A673 (cell line): ENCODE measurements at places on chromosomes 3 and 15. TPM values are rescaled to one million over a fixed set of nuclear protein-coding genes. Genes with fewer than 3 reads are reported as not detected.
A peak's percentile ranks its signal among the peaks of the same experiment; 100 is the strongest.

Gene ACOX2
- 5.4 and 7.2 TPM in 2 replicates for total RNA-seq

Gene EHD4
- 27.3 and 29.4 TPM in 2 replicates for total RNA-seq

Gene CASR
- total RNA-seq, result not detected in 2 replicates

Gene KIF15
- total RNA-seq, result 21.9 and 25.7 TPM in 2 replicates

Gene STXBP5L
- not detected in 2 replicates for total RNA-seq

Gene CFAP100
- not detected in 2 replicates for total RNA-seq

Gene GHSR
- total RNA-seq, result not detected in 2 replicates

Gene LNP1
- total RNA-seq, result 4.3 and 5.3 TPM in 2 replicates

Gene SERPINI2
- not detected in 2 replicates for total RNA-seq

Gene SKOR1
- 0.21 and 0.37 TPM in 2 replicates for total RNA-seq

Gene ADAMTS9
- total RNA-seq, result 0.26 TPM in 2 replicates

Gene CCDC33
- total RNA-seq, result not detected in 2 replicates

DNA sequence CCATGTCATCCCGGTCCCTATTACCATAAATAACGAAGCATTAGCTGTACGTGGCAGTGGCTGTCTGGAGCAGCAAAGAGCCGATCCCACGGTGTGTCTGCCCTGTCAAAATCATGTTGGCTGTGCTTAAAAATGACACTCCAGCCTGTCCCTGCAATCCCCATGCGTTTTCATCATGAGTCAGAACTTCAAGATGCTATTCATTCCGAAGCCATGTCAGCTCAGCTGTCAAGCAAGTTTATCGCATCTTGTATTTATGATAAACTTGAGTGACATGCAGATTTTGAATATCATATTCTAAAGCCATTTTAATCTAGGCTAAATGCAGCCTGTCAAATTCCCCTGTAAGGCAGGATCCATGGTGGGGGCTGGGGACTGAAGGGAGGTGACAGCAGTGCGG is 152.4 kb downstream of the TJP1 start:
- no peak overlapping the region for H3K4me3 ChIP-seq
- no peak for DNase-seq
- no peaks in the 10 kb centered on the region for H3K27me3 ChIP-seq
- no peaks in the 10 kb centered on the region for H3K4me1 ChIP-seq

DNA sequence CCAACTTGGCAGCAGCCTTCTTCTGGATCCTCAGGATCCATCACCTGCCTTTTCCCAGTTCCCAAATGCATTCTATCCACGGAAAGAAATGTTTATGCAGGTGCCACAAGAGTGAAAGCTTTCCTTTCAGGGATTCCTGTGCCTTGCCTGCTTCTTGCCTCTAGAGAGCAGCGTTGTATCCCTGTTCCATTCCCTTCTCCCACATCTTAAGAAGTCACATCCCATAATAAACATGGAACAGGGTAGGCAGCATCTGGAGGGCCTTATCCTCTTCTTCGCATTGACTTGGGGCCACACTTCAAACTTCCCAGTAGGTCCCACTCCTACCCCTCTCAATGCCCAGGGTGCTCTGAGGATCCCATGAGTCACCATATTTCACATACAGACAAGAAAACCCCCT is 72.7 kb upstream of the DCLK3 start:
- H3K4me3 ChIP-seq, result no peak overlapping the region
- no peak overlapping the region for H3K27ac ChIP-seq
- no peaks in the 10 kb centered on the region for H3K4me1 ChIP-seq
- no peaks in the 10 kb centered on the region for H3K27me3 ChIP-seq
- H3K36me3 ChIP-seq, result peaks cover 5% of the 10 kb centered on the region

GRCh38 chr15:43210807-43211206 is 10.0 kb downstream of the EPB42 start:
- no peaks in the 10 kb centered on the region for H3K4me1 ChIP-seq
- H3K36me3 ChIP-seq, result no peaks in the 10 kb centered on the region
- no peaks in the 10 kb centered on the region for H3K27me3 ChIP-seq
- DNase-seq, result no peak
- H3K27ac ChIP-seq, result no peak overlapping the region

GRCh38 chr3:58994746-58995330 is 55.0 kb downstream of the CFAP20DC start:
- no peaks in the 10 kb centered on the region for H3K36me3 ChIP-seq
- no peaks in the 10 kb centered on the region for H3K27me3 ChIP-seq
- no peaks in the 10 kb centered on the region for H3K4me1 ChIP-seq
- peak; percentile 36 for DNase-seq

GRCh38 chr3:82942041-82942440 is 1180.6 kb upstream of the GBE1 start:
- H3K4me1 ChIP-seq, result no peaks in the 10 kb centered on the region
- H3K27me3 ChIP-seq, result no peaks in the 10 kb centered on the region
- no peak overlapping the region for H3K27ac ChIP-seq
- H3K4me3 ChIP-seq, result no peak overlapping the region

- H3K27me3 ChIP-seq, result no peaks in the 10 kb centered on the region
- no peak for DNase-seq
- peaks cover 12% of the 10 kb centered on the region for H3K36me3 ChIP-seq
- no peak overlapping the region for H3K27ac ChIP-seq
- peaks cover 24% of the 10 kb centered on the region for H3K4me1 ChIP-seq
Observed at GRCh38 chr3:30852833-30853232, 41.6 kb downstream of the GADL1 start.

- no peaks in the 10 kb centered on the region for H3K27me3 ChIP-seq
- no peaks in the 10 kb centered on the region for H3K4me1 ChIP-seq
- no peak for DNase-seq
Observed at GRCh38 chr3:44762690-44763089, 1.1 kb downstream of the KIF15 start.

DNA sequence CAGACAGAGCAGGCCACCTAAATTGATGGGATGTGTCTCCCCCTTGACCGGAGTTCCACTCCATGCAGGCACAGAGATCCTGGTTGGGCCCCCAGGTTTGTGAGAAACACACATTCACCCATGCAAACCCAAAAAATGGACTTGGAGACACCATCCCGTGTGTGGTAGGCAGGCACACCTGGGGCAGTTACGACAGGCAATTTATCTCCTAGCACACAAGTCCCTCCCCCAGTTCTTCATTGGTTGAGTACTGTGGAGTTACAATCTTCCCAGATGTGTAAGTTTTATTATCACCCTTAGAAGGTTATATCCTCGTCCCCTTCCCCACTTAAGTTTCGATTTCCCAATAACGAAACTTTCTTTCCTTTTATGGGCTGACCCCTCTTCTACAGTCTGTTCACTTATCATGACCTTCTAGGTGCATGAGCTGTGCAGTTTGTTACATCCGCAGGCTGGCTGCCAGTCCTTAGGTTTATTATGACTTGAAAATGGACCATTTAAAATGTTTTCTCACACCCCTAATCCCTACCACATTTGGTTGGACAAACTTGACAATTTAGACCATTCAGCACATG is 27.3 kb downstream of the ARL8B start:
- no peak overlapping the region for H3K27ac ChIP-seq
- DNase-seq, result no peak
- H3K27me3 ChIP-seq, result no peaks in the 10 kb centered on the region
- no peaks in the 10 kb centered on the region for H3K36me3 ChIP-seq

DNA sequence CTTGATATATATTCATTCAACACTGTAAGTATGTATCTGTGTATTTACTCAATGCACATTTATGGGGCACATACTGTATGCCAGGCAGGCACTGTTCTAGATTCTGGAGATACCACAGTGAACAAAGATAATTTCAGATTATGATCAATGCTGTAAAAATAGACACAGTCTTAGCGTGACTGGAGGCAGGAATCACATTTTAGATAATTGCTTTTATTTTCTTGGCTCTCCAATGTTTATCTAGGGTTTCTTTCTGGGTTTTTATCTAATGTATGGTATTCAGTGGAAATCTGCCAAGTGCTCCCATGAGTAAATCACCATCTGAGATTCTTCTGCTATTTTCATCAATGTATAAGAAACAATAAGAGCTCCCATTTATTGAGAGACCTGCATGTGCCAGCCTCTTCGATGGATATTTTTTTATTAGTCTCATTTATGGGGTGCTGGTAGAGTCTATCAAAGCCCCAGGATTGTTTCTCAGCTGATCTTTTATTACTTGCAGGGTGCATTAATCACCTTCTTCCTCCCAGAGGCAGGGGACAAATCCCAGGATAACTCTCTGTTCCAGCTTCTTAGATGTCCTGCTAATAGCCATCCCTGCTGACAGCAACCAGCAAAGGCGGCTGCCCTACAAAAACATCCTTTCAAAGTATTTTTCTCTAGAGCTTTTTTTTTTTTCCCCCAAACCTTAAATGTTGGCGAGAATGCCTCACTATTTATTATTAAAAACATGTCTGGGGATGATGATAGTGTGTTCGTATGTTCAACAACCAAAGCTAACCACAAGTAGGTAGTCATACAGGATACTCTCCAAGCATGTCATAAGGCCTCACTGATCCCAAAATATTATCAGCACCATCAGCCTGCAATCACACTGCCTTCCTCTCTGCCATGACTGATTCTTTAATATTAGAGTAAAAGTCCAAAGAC is 331.0 kb upstream of the RASGRP1 start:
- no peaks in the 10 kb centered on the region for H3K27me3 ChIP-seq
- no peaks in the 10 kb centered on the region for H3K4me1 ChIP-seq
- no peak for DNase-seq
- no peak overlapping the region for H3K4me3 ChIP-seq

- no peaks in the 10 kb centered on the region for H3K4me1 ChIP-seq
- no peaks in the 10 kb centered on the region for H3K36me3 ChIP-seq
- H3K4me3 ChIP-seq, result no peak overlapping the region
- H3K27ac ChIP-seq, result no peak overlapping the region
Observed at GRCh38 chr3:65291448-65292125, 603.8 kb upstream of the ADAMTS9 start.

- DNase-seq, result no peak
- H3K4me3 ChIP-seq, result no peak overlapping the region
- no peaks in the 10 kb centered on the region for H3K27me3 ChIP-seq
- H3K4me1 ChIP-seq, result no peaks in the 10 kb centered on the region
Observed at GRCh38 chr3:8793242-8793641, 23.8 kb upstream of the OXTR start.

- H3K27me3 ChIP-seq, result no peaks in the 10 kb centered on the region
- H3K4me3 ChIP-seq, result no peak overlapping the region
- DNase-seq, result no peak
- no peak overlapping the region for H3K27ac ChIP-seq
Observed at GRCh38 chr3:141306922-141307321, 61.4 kb upstream of the ZBTB38 start.

- peaks cover under 1% of the 10 kb centered on the region for H3K36me3 ChIP-seq
- no peak overlapping the region for H3K4me3 ChIP-seq
- H3K27me3 ChIP-seq, result no peaks in the 10 kb centered on the region
Observed at GRCh38 chr3:126477061-126477380, 1.3 kb upstream of the ZXDC start.

GRCh38 chr3:108136561-108137459 is 46.0 kb upstream of the CD47 start:
- H3K36me3 ChIP-seq, result no peaks in the 10 kb centered on the region
- H3K4me1 ChIP-seq, result peaks cover 8% of the 10 kb centered on the region
- no peak overlapping the region for H3K27ac ChIP-seq
- no peaks in the 10 kb centered on the region for H3K27me3 ChIP-seq
- no peak overlapping the region for H3K4me3 ChIP-seq

- peaks cover 27% of the 10 kb centered on the region for H3K4me1 ChIP-seq
- peaks cover 25% of the 10 kb centered on the region for H3K36me3 ChIP-seq
- peak; percentile 59 for DNase-seq
- no peaks in the 10 kb centered on the region for H3K27me3 ChIP-seq
- peak overlapping the region; percentile 87 for H3K27ac ChIP-seq
Observed at GRCh38 chr3:23810343-23811184, 4.8 kb downstream of the UBE2E1 start.

DNA sequence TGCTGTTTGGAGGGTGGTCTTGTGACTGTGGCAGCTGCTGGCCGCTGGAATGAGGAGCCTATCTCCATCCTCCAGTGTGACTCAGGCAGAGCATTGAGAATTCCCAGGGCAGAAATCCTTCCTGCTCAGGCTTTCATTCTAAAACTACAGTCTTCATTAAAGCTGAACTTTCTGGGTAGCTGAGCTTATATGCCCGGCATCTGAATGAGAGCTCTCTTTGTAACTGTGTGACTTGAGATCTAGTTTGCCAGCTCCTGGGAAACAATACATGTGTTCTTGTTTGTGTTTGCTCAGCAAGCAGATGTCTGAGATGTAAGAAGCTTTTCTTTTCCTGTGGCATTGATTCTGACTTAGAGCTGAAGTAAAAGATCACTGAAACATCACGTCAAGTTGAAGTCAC is 22.4 kb downstream of the RLBP1 start:
- no peaks in the 10 kb centered on the region for H3K36me3 ChIP-seq
- no peak overlapping the region for H3K27ac ChIP-seq
- no peaks in the 10 kb centered on the region for H3K27me3 ChIP-seq
- H3K4me3 ChIP-seq, result no peak overlapping the region
- no peak for DNase-seq

DNA sequence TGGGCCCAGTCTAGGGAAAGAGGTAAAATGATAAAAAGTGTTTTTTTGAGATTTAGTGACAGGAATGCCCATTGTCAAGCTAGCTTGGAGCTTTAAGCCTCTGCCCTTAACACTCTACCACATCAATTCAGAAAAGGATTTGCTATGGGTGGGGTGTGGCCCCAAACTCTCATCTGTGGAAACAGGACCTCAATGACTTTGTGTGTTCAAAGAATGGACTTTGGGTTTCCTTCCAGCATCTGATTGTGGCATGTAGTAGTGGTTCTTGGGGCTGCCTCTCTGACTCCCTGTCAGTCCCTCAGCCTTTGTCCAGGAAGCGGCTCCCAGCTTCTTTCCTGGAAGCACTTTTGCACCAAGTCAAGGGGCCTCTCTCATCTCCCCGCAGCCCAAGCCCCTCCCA is 56.1 kb downstream of the CCNL1 start:
- H3K27me3 ChIP-seq, result no peaks in the 10 kb centered on the region
- peaks cover 12% of the 10 kb centered on the region for H3K4me1 ChIP-seq

GRCh38 chr15:58459560-58459959 is 27.8 kb downstream of the LIPC start:
- no peaks in the 10 kb centered on the region for H3K36me3 ChIP-seq
- no peak overlapping the region for H3K4me3 ChIP-seq
- no peak overlapping the region for H3K27ac ChIP-seq
- DNase-seq, result no peak
- no peaks in the 10 kb centered on the region for H3K4me1 ChIP-seq
- H3K27me3 ChIP-seq, result no peaks in the 10 kb centered on the region

DNA sequence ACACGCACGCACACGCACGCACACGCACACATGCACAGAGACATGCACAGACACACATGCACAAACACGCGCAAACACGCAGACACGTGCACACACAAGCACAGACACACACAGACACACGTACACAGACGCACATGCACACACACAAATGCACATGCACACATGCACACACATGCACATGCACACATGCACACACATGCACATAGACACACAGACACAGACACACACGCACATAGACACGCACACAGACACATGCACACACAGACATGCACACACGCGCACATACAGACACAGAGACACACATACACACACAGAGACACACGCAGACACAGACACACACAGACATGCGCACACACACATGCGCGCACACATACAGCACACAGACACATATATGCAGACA is 26.4 kb upstream of the PIGZ start:
- H3K27ac ChIP-seq, result no peak overlapping the region
- no peaks in the 10 kb centered on the region for H3K4me1 ChIP-seq
- no peak for DNase-seq
- no peak overlapping the region for H3K4me3 ChIP-seq

- no peaks in the 10 kb centered on the region for H3K27me3 ChIP-seq
- DNase-seq, result no peak
- no peaks in the 10 kb centered on the region for H3K4me1 ChIP-seq
- no peak overlapping the region for H3K4me3 ChIP-seq
Observed at GRCh38 chr15:80920271-80920699, 69.3 kb downstream of the MESD start.

GRCh38 chr15:73082812-73083211 is 30.5 kb downstream of the NEO1 start:
- DNase-seq, result no peak
- no peaks in the 10 kb centered on the region for H3K36me3 ChIP-seq
- H3K27me3 ChIP-seq, result no peaks in the 10 kb centered on the region
- H3K4me3 ChIP-seq, result no peak overlapping the region
